Hypothalamus (tissue), 51 donors: ENCODE measurements at places on chromosomes 7 and 10.

DNA sequence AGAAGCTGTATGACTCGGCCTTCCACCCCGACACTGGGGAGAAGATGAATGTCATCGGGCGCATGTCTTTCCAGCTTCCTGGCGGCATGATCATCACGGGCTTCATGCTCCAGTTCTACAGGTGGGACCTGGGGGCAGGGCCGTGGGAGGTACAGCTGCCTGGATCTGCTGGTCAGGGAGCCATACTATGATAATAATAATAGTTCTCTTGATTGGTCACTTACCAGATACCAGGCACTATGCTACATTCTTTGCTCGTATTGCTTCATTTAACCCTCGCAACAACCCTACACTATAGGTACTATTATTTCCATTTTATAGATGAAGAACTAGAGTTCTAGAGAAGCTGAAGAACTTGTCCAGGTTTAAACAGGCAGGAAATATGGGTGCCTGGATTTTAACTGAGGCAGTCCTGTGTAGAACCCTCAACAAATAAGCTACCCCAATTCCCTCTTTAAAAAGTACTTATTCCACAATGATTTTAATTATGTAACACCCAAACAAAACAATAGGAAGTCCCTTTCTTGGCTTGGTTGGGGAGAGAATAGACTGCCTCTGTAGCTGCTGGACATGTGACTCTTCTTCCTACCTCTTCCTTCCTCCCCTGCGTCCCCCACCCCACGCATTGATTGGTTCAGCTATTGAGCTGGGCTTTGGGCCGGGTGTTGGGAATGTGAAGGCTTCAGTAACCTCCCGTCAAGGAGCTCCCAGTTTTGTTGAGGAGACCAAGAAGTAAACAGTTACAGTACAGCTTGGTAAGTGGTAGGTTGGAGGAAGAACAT, 12.8 kb downstream of the SFXN2 start:
- DNase-seq = no peak

- DNase-seq = no peak
These were observed 308.2 kb downstream of the LRMDA start for GRCh38 chr10:75739414-75740143.

DNA sequence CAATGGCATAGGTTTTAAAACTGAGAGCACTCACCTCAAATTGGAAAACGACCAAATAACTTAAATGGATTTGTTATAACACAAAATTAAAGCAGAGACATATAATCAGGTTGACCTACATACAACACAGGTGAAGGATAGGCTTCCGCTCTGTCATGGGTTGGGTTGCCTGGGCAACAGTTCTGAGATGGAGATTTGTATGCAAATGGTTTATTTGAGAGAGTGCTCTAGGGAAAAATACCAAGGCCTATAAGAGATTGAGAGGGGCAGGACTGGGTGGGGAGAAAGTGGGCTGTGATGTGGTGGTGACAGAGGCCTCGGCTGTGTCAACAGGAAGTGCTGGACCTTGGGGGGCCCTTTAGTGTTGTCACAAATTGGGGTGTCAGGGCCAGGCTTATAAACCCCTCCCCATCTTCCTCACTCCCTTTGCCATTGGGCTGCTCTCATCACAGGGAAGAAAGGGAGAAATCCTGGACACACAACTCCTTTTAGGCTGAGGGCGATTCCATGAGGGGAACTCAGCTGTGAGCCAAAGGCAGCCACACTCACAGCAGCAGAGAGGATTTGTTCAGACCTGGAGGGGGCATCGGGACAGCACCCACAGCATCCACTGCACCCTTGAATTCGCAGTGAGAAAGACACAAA, 105.4 kb upstream of the LYZL1 start:
- DNase-seq = no peak

- no peak for DNase-seq
These were observed 36.0 kb upstream of the ABCB4 start for GRCh38 chr7:87511510-87511909.

DNA sequence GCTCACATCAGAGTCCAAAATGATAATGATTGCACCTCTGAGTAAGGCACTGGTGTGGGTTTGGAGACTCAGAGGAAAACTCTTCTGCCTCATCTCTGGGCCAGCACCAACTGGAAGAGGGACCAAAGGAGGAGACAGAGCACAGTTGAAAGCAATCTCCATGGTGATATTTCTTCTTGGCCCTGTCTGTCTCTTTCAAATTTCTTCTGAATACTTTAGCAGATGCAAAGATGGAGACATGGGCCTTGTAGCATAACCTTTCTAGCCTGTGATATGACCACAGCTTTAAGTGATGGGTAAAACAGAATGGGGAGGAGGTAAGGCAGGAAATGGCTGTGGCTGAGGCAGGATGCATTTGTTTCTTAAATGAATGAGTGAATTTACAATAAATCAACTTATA, 12.2 kb upstream of the GIMAP7 start:
- DNase-seq = no peak

GRCh38 chr7:1692515-1693418, 22.7 kb downstream of the ELFN1 start:
- no peak for DNase-seq

DNA sequence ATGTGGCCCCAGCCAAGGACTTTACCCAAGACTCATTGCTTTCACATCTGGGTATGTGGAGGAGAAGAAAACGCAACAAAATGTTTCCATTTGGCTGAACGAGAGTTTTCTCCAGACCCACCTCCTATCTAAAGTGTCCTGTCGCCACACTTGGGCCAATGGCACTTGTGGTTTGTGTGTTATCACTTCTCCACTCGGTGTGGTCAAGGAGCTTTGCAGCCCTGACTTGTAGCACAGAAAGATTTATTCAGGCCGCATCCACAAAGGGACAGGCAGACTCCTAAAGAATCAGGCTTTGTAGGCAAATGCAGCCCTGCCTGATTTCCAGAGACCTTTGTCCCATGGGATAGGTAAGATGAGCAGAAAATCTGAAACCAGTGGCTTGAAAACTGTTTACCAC, 12.8 kb upstream of the LRRC4 start:
- no peak for DNase-seq

DNA sequence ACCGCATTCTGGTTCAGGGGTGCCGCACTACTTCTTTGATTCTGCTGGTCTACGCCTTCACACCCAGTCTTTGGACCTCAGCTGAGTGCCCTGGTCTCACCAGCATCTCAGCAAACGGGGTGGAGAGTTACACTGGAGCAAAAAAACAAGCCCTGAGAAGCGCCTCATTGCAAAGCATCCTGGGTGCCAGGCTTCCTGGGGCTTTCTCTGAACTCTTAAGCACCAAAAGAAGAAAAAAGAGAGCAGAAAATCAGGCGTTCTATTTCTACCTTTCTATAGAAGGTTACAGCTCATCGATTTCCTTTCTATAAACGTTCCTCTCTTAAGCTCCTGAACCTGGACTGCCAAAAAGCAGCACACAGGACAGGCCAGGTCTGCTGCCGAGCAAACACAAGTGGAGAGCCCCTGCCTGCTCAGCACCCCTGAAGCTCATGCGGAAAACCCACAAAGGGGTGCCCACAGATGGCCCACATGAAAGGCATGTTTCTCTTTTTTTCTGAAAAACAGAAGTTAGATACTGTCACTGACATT, 217.9 kb downstream of the SFMBT2 start:
- no peak for DNase-seq

DNA sequence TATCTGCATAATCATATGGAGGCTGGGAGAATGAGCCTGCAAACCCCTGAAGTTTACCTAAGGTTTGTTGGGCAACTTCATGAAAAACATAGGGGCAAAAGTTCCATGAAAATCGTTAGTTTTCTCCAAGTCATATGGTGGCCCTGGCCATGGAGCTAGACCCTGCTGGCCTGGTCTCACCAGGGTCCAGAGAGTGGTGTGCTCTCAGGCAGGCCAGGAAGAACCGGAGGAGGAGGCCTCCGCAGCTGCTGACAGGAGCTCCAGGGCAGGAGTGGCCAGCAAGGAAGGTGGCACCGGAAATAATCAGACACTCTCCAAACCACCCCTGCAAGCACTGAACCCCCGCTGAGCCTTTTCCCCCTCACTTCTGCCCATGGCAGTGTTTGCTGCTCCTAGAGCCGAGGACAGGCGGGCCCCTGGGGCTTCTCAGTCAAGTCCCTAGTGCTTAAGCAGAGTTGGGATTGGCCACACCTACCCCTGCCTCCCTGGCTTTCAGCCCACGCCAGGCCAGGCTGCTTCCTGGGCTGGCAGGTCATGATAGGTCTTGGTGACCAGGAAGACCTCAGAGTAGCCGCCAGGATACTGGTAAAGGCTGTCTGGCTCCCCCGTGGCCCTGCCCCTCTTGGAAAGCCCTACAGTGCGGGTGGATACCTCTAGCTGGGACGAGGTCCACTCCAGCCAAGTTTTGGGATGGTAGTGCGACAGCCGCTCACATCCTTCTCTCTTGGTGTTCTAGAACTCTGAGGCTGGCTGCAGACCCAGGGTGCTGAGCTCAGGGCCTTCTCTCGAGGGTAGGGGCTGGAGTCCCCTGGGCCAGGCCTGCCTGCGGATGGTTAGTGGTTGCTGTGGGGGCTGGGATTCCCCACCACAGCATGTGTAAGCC, 242.8 kb downstream of the MGMT start:
- no peak for DNase-seq
